Thymus (tissue), 14 donors: ENCODE measurements at places on chromosomes 2 and 18.

DNA sequence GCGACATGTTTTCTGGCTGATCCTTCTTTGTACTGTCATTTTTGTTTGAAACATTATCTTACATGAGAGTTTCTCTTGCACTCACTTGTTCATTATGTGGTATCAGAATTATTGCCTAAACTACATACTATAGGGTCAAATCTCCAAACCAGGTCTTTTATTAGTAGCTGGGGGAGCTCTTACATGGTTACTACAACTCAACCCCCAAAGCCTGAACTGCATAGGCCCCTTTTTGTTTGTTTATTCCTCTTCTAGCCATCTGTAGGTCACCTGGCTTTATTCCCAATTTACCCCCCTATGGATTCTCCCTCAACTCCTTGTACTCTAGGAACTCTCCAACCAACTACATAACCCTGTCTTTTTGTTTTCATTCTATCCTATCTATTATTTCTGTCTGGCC lies 46.7 kb downstream of the PUM2 start:
- DNase-seq, result no peak

DNA sequence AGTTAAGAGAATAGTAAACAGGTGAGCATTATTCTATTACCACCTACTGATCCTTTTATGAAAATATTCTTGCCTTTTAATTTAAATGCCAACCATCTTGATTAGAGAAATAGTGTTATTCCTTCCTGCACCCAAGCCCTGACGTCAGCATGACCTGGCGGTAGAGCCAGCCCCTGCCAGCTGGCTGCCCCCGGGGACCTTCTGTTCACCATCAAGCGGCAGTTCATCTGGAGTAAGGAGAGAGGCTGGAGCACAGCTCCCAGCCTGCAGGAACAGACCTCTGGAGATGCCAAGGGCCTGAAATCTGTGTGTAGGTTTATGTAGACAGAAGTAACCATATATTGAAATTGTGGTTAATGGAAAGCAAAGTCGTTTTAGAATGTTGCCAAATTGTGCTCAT lies 171.8 kb downstream of the GBX2 start:
- DNase-seq, result no peak

- no peak for DNase-seq
Observed at GRCh38 chr2:45477546-45477945, 133.5 kb downstream of the SRBD1 start.

DNA sequence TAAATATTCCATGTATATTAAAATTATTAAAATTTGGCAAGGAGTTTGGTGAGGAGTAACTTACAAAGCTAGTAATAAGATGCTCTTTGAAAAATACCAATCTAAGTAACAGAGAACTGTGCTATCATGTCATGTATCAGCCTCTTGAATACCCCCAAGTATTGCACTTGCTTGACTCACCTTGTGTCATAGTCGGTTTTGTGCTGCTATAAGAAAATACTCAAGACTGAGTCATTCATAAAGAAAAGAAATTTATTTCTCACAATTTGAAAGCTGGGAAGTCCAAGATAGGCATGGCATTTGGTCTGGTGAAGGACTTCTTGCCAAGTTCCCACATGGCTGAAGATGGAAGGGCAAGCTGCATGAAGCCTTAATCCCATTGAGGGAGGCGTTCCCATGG lies 179.2 kb downstream of the MEMO1 start:
- no peak for DNase-seq

- DNase-seq, result no peak
Observed at GRCh38 chr2:240234503-240234951, 94.1 kb upstream of the OTOS start.

DNA sequence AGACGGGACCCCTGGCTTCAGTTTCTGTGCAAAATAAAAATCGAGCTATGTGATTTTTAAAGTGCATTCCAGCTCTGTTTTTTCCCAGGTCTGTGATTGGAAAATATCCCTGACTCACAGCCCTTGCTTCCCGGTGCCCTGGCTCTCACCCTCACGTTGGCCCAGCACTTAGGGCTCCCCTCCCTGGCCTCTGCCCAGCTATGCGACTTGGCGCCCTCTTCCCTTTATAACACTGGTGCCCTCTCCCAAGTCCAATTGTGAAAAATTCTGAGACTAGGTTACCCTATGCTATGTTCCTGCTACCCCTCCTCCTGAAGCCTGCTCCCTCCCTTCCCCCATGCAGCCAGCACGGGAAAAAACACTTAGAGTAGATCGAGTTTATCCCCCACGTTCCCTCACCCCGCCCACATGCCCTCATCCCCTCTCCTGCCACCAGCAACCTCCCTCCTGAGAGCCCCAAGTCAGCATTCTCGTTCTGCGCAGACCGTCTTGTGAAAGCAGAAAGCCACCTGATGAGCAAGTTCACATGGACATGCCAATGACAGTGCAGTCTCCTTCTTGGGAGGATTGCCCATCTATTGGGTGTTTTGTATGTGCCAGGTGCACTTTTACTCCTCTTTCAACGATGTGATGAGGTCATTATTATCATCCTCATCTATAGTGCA lies 228.8 kb downstream of the VAPA start:
- no peak for DNase-seq

GRCh38 chr18:27887287-27887686 lies 289.6 kb downstream of the CDH2 start:
- no peak for DNase-seq
